Stimulated activated CD4-positive, alpha-beta T cell treated with anti-CD3 and anti-CD28 coated beads, TNF-alpha, amount 100 ng/mL, for 1 hour (primary cell): ENCODE measurements at places on chromosomes 11 and 22.

DNA sequence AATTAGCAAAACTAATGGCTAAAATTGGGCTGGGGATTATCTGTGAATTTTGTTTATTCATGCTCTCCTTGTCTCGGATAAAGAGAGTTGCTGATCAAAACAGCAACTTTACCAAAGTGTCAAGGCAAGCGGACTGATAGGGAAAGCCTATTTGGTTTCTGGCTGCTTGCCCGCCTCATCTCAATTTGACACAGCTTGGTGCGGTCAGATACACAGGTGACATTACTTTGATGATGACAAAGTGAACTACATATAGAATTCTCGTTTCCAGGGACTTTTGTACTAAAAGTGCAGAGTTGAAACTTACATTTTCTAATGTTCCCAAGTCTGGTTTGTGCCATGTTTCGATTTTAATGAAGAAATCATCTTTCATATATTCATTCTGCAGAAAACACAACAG lies 22.8 kb downstream of the PITPNB start:
- no peak for DNase-seq

- DNase-seq: no peak
These were observed 47.1 kb upstream of the SYT13 start for GRCh38 chr11:45333001-45333971.

DNA sequence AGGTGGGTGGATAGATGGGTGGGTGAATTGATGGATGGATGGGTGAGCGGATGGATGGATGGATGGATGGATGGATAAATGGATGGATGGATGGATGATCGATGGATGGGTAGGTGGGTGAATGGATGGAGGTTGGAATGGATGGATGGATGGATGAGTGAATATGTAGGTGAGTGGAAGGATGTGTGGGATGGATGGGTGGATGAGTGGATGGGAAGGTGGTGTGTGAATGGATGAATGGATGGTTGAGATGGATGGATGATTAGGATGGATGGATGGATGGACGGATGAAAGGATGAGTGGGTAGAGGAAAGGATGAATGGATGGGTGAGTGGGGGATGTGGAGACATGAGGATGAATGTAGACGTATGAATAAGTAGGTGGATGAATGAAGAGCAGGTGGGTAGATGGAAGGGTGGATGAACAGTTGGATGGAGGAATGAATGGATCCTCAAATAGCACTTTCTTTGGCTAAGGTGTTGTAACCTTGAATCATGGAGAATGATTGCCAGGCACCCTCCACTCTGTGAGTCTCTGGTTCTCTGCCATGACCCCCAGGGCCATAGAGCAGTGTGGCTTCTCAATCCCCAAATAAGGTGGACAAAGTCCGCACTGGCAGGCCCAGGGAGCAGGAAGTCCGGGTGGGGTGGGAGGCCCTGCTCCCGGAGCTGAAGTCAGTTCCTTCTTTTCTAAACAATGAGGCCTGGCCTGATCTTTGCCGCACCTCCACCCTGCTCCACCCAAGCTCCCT lies 36.9 kb downstream of the IGF2 start:
- no peak for DNase-seq

DNA sequence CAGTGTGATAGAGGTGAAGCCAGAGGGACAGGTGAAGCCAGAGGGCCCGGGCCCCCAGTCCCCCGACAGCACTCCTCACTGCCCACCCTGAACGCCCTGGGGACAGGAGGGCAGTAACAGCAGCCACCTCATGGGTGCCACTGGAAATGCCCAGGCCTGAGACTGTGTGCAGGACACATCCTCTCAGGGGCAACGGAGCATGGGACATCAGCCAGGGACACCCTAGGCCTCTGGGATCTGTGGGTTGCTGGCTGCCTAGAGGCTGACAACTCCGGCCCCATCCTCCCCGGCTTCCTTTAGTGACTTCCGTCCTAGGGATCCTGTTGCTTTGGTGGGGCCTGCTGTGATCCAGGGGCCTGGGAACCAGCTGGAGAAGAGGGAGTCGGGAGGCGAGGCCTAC lies 17.4 kb upstream of the BAIAP2L2 start:
- no peak for DNase-seq

GRCh38 chr11:44623731-44624491 lies 58.4 kb downstream of the CD82 start:
- DNase-seq: no peak

GRCh38 chr11:44968510-44968909 lies 17.8 kb upstream of the TP53I11 start:
- DNase-seq: no peak

- DNase-seq: no peak
These were observed 3.5 kb downstream of the ZP1 start for GRCh38 chr11:60870733-60871377.

- DNase-seq: no peak
These were observed 44.3 kb downstream of the KCNQ1 start for GRCh38 chr11:2489083-2489482.

DNA sequence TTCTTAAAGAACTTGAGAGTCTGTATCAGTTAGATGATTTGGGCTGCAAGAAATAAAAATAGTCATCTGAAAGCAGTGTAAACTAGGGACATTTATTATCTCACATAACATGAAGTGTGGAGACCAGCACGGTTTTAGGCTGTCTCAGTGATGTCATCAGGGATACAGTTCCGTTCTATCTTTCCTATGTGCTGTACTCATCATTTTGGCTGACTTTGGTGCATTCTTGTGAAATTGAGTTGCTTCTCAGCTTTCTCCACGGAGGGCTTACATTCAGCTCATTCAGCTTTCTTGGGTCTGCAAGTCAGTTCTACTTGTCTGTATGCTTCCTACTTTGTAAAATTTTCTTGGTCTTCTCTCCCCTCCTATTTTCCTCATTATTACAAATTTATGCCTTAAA lies 51.8 kb upstream of the LIN7C start:
- no peak for DNase-seq
